ENCODE measurements at places on chromosomes 16 and 17.

DNA sequence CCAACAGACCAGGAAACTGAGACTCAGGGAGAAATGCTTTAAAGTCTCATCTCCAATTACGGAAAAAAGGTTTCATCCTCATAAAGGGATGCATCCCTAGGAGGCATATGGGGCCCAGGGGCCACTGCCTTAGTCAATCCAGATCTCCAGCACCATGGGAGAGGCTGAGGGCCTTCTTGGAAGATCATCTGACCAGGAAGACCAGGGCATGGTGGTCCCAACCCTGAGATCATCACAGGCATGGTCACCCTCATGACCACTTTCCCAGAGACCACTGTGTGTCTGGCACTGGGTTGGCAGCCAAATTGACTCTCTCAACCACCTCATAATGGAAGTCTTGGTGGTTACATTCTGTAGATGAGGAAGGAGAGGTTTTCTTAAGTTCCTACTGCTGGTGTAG, 23.4 kb upstream of the CES5A start:
- DNase-seq = no peak

- no peak for DNase-seq
These were observed 24.5 kb upstream of the MAPT start for GRCh38 chr17:45869676-45870341.

DNA sequence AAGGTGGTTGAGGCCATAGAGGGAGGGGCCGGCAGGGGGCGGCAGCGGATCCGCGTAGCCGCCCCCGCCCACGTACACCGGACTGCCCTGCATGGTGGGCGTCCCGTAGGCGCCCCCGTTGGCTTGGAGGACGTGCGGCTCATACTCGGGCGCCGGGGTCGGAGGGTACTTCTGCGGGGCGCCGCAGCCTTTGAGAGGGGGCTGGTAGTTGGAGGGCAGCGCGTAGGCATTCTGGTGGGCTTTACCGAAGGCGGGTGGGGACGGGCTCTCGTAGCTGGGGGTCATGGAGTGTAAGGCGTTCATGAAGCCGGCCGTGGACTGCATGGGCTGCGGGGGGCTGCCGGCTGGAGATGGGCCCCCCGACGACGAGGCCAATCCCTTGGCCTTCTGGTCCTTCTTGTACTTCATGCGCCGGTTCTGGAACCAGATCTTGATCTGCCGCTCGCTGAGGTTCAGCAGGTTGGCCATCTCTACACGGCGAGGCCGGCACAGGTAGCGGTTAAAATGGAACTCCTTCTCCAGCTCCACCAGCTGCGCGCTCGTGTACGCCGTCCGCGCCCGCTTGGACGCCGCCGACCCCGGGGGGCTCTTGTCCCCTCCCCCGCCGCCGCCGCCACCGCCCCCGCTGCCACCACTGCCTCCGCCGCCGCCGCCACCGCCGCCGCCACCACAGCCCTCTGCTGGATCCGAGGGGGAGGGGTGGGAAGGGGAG, 5.7 kb upstream of the HOXB2 start:
- DNase-seq = no peak

DNA sequence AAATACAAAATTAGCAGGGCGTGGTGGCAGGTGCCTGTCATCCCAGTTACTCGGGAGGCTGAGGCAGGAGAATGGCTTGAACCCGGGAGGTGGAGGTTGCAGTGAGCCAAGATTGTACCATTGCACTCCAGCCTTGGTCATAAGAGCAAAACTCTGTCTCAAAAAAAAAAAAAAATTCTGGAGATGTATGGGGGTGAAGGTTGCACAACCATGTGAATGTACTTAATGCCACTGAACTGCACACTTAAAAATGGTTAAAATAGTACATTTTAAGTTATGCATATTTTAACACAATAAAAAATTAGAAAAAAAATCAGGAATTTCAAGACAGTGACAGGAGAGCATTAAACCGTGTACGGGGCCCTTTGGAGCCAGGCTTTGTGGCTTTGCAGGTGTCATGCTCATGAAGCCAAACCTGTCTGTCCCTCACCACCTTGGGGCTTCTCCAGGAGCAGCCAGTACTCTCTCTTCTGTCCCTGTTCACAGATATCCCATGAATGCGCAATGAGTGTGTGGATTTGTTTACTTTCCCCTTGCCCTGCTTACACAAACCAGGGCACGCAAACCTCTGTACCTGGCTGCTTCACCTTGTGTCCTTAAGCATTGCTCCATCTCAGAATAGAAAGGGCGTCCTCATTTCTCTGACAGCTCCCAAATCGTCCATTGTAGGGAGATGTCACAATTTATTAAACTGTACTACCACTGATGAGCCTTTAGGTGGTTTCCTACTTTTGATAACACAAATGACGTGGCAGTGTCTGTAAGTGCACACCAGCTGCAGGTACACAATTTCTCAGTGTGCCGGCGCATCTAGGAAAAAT, 58.2 kb upstream of the CBX4 start:
- peak; percentile 26 for DNase-seq

DNA sequence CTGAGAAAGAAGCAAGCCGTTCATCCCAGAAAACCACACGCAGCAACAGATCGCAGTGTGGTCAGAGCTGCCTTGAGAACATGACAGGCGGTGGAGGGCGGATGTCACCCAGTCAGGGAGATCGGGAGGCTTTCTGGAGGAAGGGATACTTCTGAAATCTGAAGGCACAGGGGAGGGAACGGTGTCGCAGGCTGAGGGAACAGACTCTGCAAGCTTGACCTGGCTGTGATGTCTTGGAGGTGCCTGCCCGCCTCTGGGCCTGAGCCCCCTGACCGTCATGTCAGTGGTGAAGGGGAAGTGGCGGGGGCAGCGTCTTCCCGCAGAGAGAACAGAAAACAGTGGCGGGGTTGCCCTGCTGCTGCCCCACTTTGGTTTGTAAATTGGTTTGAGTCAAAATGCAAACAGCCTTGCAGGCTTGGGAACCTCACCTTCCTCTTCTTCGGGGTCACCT, 8.1 kb upstream of the ATP2A3 start:
- DNase-seq = no peak

- no peak for DNase-seq
These were observed 32.6 kb upstream of the ZFP90 start for GRCh38 chr16:68506331-68507053.

DNA sequence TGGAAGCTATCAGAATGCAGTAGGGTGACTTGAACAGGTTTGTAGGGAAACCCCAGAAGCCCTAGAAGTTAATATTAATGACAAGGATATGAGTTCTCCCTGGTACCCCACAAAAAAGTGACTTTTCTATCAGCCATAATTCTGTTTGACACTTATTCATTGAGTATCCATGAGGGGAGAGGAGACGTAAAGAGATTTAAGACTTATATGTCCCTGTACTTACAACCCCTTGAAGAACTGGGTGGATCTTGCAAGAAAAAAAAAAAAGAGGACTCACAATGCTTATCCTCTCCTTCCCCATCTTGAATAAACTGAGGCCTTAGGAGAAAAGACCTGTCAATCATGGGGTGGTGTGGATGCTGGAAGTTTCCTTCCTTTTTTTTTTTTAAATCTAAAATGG, 203.5 kb downstream of the CBLN1 start:
- no peak for DNase-seq

DNA sequence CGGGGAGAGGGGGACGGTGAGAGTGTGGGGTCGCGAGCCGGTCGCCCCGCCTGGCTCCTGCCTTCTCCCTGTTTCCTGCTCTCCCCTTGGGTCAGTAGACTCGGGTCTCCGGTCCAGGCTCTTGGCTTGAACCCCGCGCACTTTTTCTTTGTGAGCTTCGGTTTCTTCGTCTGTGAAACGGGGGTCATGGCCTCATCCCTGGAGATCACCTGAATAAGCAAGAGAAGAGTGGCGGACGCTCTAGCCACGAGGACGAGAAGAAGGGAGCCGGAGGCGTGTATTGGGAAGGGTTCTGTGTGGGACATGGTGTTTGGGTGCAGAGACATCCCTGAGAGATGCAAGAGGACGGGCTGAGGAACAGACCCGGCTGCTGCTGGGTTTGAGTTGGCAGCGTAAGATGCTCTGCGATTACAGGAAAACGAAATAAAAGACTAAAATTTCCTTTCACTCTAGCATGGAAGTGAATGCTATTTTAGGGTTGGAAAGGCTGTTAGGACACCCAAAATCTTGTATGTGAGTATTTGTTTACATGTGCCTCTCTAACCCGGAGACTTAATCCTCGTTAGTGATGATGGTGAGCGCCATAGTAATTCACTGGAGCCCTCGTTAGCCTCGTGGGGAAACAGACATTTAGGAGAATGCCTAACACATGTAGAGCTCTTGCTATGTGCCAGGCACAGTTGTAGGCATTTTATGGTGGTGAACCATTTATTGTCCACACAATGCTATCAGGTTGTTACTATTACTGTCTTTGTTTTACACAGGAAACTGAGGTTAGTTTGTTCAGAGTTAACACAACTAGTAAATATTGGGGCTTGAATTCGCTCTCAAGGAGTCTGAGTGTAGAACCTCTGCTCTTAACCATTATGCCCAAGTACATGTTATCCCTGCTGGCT, 646 bp downstream of the KIF22 start:
- no peak for DNase-seq

- DNase-seq = no peak
These were observed 126.0 kb downstream of the MGAT5B start for GRCh38 chr17:76994237-76994637.

- DNase-seq = no peak
These were observed 541 bp downstream of the VKORC1 start for GRCh38 chr16:31094088-31094423.

DNA sequence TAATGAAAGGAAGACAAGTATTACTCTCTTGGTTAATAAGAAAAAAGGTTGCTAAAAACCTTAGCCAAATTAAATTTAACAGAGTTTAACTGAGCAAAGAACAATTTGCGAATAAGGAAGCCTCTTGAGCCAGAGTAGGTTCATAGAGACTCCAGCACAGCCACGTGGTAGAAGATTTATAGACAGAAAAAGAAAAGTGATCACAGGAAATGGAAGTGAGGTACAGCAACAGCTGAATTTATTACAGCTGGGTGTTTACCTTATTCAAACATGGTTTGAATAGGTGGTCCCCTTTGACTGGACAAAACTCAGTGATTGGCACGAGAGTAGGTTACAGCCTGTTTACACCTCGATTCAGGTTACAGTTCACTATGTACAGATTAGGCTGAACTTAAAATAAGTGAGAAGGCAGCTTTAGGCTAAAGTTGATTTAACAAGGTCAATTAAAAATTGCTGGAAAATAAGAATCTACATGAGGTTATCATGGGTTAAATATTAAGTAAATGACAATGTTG, 3.3 kb upstream of the CCL15 start:
- DNase-seq = no peak

GRCh38 chr16:51163894-51164566, 13.0 kb upstream of the SALL1 start:
- DNase-seq = no peak

GRCh38 chr17:16973760-16974540, 2.0 kb upstream of the TNFRSF13B start:
- no peak for DNase-seq

DNA sequence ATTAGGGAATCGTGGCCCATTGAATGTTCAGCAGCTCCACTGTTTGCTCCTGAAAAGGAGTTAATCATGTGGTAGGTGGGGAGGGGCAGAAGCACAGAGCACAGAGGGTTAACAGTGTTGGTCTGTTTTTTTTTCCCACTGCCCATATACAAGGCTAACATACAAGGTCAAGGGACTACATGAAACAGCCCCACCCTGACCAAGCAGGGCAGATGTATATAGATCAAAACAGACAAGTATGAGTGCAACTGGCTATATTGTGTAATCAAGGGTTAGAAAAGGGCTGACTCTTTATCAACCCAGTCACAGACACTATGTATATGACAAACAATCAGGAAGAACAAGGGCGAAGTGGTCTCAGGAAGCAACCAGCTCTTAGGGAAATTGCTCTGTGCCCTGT, 186.6 kb upstream of the CDH11 start:
- DNase-seq = no peak

DNA sequence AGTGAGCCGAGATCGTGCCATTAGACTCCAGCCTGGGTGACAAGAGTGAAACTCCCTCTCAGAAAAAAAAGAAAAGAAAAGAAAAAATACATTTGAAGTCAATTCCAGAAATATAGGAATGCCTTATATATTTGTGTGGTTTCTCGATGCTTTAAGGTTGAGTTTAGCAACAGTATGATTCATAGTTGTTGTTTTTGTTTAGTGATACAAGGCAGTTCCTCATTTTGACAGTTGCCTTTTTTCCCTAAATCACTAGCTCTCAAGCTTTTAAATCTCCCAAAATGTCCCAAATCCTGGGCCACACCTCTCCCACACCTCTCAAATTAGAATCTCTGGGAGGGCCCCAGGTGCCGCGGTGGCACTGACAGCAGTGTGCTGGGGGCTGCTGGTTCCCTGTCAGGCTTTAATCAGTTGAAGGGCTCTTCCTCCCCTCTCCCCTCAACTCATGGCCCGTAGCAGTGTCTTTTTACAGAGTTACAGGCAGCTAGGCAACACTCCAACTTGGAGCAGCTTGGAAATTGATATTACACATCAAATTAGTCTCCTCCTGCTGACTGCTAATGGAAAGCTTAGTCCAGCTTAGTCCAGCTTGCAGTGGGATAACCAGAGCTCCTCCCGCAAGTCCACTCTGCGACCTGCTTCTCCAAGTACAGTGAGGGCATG, 58.4 kb downstream of the EPN2 start:
- no peak for DNase-seq

DNA sequence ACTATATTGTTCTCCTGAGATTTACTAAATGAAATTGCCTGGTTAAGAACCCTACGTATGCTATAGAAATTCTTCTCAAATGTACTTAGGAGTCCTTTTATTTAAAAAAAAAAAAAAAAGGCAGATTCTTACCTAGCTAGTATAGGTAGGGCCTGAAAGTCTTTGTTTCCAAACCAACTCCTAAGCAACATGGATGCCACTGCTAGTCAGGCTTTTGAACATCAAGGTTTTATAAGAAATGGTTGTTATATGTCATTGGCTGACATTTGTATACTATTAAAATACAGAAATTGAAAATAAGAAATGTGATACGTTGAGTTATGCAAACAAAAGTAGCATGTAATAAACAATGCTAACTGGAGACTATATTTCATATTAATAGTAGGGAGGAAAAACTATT, 1.2 kb downstream of the EVI2A start:
- DNase-seq = no peak

DNA sequence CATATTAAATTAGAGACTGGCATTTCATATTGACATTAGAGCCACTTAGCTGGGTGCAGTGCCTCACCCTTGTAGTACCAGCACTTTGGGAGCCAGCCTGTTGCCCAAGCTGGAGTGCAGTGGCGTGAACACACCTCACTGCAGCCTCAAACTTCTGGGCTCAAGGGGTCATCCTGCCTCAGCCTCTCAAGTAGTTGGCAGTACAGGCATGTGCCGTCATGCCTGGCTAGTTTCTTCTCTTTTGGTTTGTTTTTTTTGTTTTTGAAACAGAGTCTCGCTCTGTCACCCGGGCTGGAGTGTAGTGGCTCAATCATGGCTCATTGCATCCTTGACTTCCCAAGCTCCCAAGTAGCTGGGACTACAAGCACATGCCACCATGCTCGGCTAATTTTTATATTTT, 8.7 kb downstream of the PPM1E start:
- DNase-seq = no peak

GRCh38 chr17:73679476-73679875, 35.2 kb upstream of the SDK2 start:
- DNase-seq = no peak
